ENCODE measurements at places on chromosomes 5 and 9.

GRCh38 chr5:15574806-15575325 lies 74.9 kb downstream of the FBXL7 start:
- DNase-seq = no peak

GRCh38 chr5:4511996-4512656 lies 628.0 kb upstream of the ADAMTS16 start:
- peak; percentile 46 for DNase-seq

GRCh38 chr5:144333336-144333920 lies 162.8 kb downstream of the KCTD16 start:
- DNase-seq = no peak

GRCh38 chr5:41157272-41157894 lies 55.9 kb downstream of the C6 start:
- no peak for DNase-seq

- no peak for DNase-seq
Measured at GRCh38 chr9:14349447-14350348, 35.8 kb upstream of the NFIB start.

GRCh38 chr5:135835766-135836165 lies 1.3 kb downstream of the SLC25A48 start:
- DNase-seq = no peak

- DNase-seq = no peak
Measured at GRCh38 chr9:88258024-88258423, 119.7 kb upstream of the SPATA31C2 start.

DNA sequence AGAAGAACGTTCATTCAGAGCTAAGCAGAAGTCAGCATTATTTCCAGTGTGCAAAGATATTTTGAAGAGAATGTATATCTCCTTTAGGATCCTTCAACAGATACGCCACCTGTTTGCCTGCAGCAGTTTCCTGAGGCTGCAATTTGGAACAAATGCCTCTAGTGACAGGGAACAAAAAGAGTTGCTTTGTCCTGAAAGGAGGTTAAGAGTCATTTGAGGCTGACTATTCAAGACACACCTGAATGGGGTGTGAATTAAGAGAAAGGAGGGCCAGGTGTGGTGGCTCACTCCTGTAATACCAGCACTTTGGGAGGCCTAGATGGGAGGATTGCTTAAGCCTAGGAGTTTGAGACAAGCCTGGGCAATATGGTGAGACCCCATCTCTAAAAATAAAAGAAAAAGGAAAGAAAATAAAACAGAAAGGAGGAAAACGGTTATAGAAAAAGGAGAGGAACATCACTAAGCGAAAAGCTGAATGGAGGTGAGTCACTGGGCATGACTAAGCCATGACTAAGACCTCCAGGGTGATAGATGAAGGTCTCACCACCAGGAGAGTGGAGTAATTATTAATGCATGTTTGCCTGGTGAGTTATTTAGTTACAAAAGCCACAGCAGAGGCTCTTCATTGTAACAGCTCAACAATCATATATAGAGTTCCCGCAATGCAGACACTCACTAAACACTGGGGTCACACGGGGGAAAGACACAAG lies 255.2 kb upstream of the TNC start:
- no peak for DNase-seq

GRCh38 chr9:113026200-113026599 lies 14.2 kb upstream of the ZNF883 start:
- DNase-seq = no peak

GRCh38 chr9:132126680-132127236 lies 35.1 kb upstream of the NTNG2 start:
- no peak for DNase-seq

- DNase-seq = no peak
Measured at GRCh38 chr5:147751-148150, 43.5 kb upstream of the LRRC14B start.

GRCh38 chr5:58544195-58544594 lies 38.7 kb upstream of the RAB3C start:
- no peak for DNase-seq

- DNase-seq = no peak
Measured at GRCh38 chr5:82183828-82184227, 94.3 kb downstream of the RPS23 start.

DNA sequence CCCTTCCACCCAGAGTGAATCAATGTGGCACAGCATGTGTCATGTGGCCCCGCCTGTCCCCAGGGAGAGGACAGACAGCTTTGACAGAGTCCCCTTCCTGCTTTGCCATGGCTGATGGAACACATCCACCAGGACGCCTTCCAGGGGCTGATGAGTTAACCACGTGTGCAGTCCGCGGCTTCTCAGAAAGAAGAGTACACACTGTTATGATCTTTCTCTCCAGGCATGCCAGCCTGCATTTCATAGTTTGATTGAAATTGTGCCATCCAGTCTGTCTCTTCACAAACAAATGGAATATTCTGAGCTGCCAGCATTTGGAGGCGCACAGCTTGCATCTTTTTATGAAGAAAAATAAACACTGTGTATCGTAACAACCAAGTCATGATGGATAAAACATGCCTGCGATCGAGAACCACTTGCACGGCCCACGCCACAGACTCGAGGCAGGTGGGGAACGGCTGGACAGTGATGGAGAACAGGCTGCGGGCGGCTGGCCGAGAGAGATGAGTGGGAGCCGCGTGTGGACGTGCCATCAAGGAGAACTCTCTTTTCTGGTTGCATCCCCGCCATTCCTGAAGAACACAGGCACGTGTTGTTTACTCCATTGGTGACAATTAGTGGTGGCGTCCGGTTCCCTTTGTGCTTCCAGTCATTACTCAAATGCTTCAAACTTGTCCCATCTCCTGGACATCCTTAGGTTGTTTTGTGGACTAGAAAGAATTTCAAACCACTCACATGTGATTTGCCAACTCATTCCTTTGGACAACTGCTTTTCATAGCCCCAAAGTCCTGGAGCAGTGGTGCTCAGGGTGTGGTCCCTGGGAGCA lies 220.2 kb downstream of the AGTPBP1 start:
- DNase-seq = no peak

GRCh38 chr5:75532190-75532589 lies 20.5 kb downstream of the POLK start:
- no peak for DNase-seq

DNA sequence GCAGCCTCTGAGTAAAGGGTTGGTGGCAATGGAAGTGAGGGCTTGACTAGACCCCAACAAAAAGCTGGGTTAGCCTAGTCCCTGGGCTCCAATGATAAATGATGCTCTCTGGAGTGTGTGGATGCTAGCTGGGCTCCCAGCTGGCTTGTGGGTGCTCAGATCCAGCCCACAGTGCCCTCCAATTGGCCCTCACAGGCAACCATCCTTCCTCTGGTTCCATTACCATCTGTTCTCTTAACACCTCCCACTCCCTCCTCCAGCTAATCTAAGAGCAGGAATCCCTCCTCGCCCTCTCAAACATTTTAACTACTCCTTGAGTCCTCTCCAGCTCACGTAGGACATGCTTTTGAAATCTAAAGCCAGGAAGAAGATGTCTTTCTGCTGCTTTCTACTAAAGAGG lies 25.2 kb upstream of the FRMD3 start:
- DNase-seq = no peak

DNA sequence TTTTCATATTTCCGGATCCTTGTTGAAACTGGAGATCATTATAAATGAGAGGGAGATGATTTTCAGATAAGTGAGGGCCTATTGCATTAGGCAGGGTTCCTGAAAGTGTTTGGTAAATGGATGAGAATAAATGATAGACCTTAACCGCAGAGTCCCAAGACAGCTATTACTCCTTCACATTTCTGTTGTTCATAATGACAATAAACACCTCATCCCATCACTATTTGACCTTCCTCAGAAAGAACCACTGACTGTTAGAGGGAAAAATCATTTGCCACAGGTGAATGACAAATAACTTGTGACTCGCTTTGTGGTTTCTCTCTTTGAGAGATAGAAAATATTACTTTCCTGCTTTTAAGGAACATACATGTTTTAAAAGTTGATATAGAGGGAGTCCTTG lies 47.3 kb upstream of the TRMT10B start:
- no peak for DNase-seq

- DNase-seq = no peak
Measured at GRCh38 chr9:105206821-105207699, 37.4 kb upstream of the SLC44A1 start.

- DNase-seq = no peak
Measured at GRCh38 chr9:131503626-131504465, 1.1 kb downstream of the POMT1 start.

GRCh38 chr9:79526149-79526672 lies 45.6 kb upstream of the TLE4 start:
- no peak for DNase-seq

GRCh38 chr9:114968671-114969070 lies 38.3 kb upstream of the TNFSF8 start:
- no peak for DNase-seq

GRCh38 chr5:99004960-99005359 lies 76.2 kb upstream of the CHD1 start:
- DNase-seq = no peak

DNA sequence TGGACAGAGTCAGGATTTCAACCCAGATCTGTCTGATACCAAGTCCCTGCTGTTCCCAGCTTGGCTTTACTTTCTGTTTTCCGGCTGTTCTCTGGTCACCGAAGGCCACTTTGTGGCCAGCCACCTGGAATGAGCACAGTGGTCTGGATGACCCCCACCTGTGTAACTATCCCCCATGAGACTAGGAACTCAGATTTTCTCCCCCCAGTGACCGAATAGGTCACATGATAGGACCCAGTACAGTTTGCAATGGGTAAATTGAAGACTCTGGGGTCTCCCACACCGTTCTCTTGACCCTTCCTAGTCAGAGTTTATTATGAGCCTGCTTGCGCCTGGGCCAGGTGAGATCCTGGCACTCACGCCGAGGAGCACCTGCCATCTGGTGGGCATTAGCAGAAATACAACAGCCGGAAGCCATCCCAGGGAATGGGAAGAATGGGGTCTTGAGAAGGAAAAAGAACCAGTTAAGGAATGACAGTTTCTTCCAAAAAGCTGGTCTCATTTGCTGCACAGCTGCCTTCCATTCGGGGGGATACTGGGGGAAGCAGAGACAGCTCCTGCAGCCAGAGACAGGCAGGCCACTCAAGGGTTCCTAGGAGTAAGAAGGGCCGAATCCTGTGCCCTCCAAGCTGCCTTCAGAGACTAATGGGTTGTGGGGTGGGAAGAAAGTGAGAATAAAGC lies 7.1 kb downstream of the PHYHD1 start:
- DNase-seq = peak; percentile 78

GRCh38 chr5:31770132-31770720 lies 131.3 kb downstream of the PDZD2 start:
- no peak for DNase-seq

- no peak for DNase-seq
Measured at GRCh38 chr5:157681048-157681447, 9.7 kb downstream of the C5orf52 start.

GRCh38 chr5:118723021-118723338 lies 265.4 kb downstream of the DTWD2 start:
- no peak for DNase-seq

DNA sequence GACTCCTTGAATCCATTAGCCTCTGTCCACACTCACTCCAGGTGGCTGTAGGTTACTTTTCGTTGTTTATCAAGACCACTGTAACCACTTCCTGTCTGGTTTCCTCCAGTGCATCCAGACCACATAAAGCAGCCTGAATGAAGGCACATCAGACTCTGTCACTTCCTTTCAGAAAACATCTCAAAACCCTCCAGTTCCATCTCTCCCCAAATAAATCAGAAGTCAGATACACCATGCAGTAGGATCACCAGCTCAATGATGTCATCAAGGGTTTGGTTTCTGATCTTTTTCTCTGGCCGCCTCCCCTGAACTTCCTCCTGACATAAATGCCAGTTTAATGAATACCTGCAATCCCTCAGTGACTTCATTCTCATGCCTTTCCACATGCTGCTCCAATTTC lies 161.2 kb downstream of the ZNF462 start:
- DNase-seq = no peak

DNA sequence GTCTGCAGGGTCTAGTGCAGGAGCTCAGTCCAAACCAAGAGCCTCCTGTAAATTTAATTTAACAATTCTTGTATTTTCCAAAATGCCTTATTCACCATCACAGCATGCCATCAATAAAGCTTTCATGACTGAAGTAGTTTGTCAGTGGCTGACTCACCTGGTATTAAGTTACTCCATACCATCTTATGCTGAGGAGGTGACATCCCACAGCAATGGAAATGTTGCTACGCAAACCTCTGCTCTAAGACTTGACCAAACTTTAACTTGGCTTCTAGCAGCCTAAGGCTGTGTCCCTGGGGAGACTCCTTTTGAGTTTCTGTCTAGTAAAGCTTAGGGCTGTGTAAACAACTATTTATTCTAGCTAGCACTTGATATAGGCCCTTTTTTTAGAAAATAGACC lies 1231.3 kb upstream of the CDH18 start:
- DNase-seq = no peak

DNA sequence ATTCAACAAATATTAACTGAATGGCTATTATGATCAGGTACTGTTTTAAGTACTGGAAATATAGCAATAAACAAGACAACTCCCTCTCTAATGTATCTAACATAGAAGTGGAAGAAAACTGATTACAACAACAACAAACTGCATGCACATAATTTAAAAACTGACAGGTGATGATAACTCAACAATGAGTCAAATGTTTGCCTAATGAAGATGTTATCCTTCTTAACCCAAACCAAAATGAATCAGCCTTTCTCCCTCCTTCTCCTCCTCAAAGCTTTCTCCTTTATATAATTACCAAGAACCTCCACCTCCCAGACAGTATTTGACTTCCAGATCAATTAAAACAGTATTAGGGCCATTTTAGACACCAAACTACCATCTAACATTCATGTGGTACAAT lies 49.3 kb downstream of the RICTOR start:
- no peak for DNase-seq

DNA sequence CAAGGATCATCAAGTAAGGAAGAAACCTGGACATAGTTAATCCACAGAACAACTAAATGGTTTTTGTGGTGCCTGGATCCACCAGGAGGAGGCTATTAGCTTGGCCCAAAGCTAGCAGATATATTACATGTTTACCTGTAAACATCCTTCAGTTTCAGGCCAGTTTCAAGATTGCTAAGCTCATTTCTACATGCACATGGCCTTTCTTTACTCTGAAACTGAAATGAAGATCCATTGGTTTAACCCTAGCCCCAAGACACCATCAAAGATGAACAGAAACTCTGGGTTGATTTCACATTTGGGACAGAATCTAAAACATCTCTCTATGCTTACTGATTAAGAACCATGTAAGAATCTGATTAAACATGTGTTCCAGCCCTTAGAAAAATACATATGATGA lies 611.8 kb downstream of the TLE1 start:
- no peak for DNase-seq

DNA sequence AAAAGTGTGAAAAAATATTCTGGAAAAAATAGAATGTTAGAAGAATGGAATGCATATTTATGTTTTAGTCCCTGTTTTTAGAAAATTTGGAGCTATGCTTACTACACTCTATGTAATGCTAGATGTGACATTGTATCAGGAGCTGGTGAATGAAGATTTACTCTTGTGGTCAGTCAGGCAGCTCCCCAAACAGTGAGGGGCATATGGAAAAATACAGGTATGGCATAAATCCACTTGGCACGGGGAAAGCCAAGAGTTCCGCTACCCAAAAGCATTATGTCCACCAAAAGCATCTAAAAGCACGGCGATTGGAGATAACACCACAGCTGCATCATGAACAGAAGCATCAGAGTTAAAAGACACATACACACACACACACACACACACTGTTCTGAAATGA lies 220.2 kb upstream of the KLF9 start:
- no peak for DNase-seq

All from mesothelial cell of epicardium (in vitro differentiated cells).